NCI-H2171 (cell line): ENCODE measurements at places on chromosomes 4 and X.

DNA sequence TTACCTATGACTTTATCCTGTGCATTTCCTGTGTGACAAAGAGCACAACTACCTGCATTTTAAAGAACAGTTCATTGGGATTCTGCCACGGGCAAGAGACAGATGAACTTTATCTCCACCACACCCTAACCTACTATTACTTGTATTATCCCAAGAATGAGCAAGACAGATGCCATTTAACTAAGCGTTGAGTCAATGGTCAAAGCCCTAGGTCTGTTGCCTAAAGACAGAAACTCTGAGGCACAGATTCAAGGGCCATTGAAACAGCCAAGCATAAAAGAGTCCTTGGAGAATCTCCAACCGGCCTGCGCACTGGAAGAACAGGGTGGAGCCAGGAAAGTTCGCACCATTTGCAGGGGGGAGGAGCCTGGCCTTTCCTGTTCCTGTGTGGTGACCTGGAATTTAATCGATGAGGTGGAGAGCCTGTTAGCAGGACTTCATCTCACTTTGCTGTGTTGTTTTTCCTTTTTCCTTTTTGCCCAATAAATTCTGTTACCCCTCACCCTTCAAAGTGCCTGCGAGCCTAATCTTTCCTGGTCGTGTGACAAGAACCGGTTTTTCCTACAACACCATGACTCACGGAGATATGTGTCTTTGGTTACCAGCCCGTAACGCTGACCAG is 146.4 kb upstream of the DIAPH2 start:
- DNase-seq, result no peak

DNA sequence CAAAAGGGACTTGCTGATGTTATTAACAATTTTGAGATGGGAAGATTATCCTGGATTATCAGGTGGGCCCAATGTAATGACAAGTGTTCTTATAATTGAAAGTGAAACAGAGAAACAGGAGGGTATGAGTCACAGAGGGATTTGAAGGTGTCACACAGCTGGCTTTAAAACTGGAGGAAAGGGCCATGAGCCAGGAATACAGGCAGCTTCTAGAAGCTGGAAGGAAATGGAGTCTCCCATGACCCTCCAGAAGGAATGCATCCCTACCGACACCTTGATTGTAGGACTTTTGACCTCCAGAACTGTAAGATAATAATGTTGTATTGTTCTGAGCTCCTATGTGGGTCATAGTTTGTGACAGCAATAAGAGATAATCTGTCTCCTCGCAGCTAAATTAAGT is 98.0 kb upstream of the STIM2 start:
- no peak for DNase-seq

DNA sequence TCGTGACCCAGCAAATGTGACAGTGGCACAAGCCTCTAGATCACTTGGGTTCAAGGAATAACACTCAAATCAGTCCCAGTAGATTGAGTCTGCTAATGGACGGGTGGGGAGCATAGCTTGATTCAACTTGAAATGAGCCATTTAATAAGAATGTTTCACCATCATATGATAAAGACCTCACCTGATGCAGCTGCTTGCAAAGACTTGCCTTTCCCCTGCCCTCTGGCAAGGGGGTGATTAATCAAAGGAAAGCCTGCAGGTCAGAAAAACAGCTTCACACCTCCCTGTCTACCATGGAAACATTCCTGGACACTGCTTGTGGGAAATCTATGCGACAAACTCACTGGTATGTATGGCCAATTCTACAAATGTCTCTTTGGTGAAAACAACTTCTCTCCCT is 54.5 kb downstream of the CD99L2 start:
- no peak for DNase-seq

- no peak for DNase-seq
Measured at GRCh38 chrX:140034916-140035315, 69.6 kb upstream of the CXorf66 start.

DNA sequence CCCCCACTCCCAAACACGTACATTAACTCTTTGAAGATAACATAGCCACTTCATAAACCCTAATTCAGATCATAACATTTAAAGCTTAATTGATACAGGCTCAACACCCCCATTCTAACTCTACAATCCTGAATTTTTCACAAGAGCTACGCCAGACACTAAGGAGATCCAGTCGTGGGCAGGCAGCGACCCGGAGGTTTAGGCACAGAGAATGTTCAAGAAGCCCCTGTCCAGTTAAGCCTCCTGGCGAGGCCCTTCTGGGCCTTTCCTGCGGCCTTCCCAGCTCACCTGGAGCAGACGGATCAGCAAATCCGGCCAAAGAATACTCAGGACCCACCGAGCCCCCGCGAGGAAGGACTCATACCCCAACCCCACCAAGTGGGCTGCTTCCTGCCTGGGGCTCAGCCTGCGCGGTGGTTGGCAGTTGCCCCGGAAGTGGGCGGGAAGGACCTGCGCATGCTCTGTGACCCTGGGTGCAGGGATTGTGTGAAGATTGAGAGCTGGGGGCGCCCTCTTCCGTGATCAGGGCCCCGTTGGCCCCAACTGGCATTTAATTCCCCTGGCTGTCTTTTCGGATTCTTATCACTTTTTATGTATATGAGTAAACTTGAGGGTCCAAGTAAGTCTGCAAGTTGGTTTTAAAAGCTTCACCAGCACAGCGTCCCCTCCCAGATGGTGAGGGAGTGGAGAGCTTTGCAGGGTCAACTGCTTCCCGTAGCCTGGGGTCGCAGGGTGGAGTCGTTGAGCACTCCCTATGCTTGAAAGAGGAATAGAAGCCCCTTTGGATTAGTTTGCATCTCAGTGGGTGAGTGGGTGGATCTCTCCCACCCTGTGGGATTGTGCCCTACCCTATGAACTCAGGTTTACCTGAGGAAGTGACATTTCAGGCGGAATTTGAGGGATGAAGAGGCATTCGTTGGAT is at the start of gene TRIM61:
Gene TRIM61 (minus strand): TSS at position 415 of the 922 bp plus-strand sequence. CDS start 7,655 bp downstream, outside the sequence.
- peak; percentile 61 for DNase-seq

DNA sequence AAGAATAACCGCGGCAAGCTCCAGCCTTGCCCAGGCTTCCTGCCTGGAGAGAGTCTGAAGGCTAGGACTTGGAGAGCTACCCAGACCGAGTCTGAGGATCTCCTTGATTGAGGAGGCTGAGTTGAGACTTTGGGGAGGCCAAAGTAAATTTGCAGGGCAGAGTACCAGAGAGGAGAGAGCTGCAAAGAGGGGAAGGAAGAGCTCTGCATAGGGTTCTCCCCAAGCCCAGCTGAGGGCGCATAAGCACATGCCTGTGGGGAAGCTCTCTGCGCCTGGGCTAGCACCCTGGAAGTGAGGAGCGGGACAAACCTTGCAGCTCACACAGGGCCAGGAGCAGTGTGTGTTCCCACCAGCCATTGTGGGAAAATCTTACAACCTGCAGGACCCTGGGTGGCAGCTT is 56.1 kb downstream of the FAM193A start:
- DNase-seq, result no peak

GRCh38 chr4:147823130-147823529 is 91.2 kb downstream of the ARHGAP10 start:
- DNase-seq, result no peak

GRCh38 chr4:151475035-151475714 is 66.2 kb downstream of the FHIP1A start:
- DNase-seq, result no peak
